NCI-H1417 (cell line): ENCODE measurements at places on chromosomes 2 and 18.

DNA sequence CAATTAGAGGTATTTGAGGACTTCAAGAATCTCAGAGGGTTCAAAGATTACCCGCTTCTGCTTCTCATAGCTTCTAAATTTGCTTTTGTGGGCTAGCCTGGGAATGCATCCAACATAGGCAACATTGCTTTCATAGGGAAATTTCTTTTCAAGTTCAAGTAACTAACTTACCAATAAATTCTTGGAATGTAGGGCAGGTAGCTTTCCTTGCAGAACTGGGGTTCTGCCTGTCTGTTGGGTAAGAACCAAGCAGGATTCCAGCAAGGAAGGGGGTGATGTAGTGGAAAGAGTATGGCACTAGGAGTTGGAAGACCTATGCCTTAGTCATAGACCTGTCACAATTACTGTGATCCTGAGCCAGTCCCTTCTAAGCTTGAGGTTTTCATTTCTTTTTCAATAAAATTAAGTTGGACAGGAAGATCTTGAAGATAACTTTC is 164.1 kb downstream of the FHOD3 start:
- DNase-seq, result no peak

GRCh38 chr18:3053081-3053480 is 40.1 kb upstream of the LPIN2 start:
- no peak for DNase-seq

- DNase-seq, result no peak
These were observed 92.0 kb downstream of the CMPK2 start for GRCh38 chr2:6773694-6774044.

DNA sequence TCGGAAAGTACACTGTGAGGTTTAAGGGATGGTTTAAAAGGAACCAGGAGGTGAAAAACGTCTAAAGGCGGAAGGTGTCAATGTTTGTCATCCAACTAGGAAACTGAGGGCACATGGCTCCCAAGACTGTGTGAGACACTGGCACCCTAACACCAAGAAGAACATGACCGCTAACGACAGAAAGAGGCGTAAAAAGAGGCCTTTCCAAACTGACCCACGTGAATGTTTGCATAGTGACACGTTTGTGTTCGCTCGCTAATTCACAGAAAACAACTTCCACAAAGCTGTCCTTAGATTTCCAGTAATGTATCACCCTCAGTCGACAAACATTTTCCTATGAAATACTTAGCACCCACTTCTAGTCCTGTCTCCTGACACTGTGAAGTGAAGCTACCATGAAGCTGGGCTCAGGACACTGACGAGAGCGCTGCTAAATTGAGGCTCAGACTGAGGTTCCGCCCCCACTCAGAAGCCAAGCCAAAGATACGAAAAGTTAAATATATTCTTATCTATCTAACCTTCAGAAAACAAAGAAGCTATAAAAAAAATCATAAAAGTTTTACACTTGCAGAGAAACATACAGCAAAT is 86.5 kb downstream of the ZNF516 start:
- no peak for DNase-seq

DNA sequence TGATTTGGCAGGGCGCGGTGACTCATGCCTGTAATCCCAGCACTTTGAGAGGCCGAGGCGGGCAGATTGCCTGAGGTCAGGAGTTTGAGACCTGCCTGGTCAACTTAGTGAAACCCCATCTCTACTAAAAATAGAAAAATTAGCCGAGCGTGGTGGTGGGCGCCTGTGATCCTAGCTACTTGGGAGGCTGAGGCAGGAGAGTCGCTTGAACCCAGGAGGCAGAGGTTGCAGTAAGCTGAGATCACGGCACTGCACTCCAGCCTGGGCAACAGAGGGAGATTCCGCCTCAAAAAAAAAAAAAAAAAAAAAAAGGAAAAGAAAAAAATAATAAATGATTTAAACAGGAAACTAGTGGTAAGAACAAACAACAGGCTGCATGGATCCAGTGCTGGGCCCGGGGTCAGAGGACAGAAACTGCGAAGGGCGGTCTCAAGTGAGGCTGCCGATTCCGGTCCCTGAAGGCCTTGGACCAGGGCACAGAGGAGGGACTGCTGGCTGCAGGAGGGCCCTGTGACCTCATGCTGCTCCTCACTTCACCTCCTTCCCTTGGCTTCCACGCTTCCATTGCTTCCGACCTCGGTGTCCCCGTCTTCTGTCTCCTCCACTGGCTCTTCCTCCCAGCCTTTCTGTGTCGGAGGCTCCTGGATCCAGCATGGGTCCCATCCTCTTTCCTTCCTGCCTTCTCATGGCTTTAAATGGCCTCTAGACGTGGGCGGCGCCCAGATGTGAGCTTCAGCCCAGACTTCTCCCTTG is 2.1 kb upstream of the GRHL1 start:
- DNase-seq, result no peak

DNA sequence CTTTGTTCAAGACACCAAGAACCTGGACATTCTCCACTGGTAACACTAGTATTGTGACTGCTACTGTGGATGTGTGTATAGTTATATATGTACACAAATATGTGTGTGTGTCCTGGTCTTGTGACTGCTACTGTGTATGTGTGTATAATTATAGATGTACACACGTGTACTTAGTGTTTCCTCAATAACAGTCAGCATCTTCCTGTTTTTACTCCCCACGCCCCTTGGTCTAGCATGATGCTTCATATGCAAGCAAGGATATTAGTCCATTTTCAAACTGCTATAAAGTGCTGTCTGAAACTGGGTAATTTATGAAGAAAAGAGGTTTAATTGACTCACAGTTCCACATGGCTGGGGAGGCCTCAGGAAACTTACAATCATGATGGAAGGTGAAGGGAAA is 802.7 kb downstream of the RNF144A start:
- no peak for DNase-seq

DNA sequence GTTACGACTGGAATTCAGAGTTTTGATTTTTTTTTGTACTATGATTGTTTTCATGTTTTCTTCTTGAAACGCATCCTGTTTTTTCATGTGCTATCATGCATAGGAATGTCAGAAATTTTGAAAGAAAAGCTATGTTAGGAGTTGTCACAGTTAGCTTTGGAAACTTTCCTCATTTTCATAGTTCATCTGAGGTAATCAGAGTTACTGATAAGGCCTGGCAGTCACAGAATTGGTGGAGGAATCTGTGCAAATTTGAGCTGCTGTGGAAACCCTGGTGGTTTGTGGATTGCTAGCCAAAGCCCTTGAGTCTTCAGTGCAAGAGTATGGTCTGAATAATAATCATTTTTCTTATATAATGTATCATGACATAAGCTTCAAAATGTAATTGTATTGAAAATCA is 401.0 kb downstream of the CNTNAP5 start:
- no peak for DNase-seq

- no peak for DNase-seq
These were observed 73.9 kb downstream of the MAP4K4 start for GRCh38 chr2:101771227-101771902.

DNA sequence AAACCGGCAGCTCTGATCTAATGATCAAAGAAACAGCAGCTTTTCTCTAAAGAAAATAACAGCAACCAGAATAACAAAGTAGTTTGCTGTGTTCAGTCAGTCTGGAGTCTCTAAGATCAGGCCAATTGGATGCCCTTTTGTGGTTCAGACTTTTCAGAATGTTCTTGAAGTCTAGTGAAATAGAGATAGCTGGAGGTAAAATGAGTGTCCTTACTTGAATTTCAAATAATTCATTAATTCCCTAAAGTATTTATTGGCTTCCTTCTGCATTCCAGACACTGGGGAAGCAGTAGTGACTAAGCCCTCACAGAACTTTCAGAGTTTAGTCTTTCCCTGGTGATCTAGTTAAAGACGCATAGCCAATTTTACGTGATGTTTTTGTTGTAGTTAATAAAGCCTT is 58.7 kb downstream of the C18orf54 start:
- DNase-seq, result no peak

DNA sequence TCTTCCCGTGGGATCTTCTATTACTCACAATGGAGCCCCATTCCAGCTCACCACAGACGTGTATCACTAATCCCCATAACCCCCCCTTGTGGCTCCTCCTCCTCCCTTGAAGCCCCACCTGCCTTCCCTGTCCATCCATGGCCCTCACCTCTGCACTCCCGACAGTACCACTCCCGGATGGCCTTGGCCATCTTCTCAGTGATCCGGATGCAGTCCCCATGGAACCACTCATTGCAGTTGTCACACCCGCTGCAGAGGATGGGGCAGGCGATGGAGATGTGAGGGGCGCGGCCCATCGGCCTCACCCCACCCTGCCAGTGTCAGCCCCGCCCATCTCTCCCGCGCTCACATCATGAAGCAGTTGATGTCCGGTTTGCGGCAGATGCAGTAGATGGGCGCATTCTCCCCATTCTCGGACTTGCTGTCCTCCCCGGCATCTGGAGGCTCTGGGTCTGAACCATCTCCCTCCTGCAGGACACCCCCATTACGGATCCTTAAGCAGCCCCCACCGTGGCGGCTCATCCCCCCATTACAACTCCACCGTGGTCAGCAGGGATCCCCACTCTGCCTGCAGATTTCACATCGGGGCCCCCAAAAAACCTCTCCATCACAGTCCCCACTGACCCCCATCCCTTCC is 983 bp downstream of the CXXC1 start:
- peak; percentile 4 for DNase-seq

DNA sequence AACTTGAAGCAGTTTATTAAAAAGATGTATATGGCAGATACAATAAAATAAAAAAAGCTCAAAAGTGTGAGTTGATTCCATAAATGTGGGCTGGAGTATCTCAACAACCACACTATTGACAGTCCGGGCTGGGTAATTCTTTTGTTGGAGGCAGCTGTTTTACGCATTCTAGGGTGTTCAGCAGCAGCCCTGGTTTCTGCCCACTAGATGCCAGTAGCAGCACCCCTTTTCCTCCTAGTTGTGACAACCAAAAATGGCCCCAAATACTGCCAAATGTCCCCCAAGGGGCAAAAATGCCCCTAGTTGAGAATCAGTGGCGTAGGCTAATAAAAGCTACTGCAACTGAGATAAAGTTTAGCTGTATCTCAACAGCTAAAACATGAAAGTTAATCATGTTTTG is 44.8 kb downstream of the CHMP3 start:
- DNase-seq, result peak; percentile 5

GRCh38 chr2:26557244-26557925 is 79.5 kb upstream of the OTOF start:
- DNase-seq, result no peak

DNA sequence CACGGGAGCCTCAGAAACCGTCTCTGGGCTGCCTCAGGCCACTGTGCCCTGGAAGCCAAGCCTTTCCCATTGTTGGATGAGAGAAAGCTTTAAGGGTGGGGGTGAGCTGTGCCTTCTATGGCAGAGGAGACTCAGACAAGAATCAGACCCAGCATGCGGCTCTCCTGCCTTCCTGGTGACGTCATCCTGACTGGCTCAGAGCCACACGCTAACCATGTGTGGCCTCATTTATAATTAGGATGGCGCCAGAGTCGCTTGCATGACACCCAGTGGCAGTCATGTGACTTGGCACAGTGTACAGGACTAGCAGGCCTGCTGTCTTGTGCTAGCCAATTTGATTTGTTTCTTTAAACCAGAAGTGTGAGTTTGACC is 99.1 kb downstream of the SH3BP4 start:
- peak; percentile 15 for DNase-seq

DNA sequence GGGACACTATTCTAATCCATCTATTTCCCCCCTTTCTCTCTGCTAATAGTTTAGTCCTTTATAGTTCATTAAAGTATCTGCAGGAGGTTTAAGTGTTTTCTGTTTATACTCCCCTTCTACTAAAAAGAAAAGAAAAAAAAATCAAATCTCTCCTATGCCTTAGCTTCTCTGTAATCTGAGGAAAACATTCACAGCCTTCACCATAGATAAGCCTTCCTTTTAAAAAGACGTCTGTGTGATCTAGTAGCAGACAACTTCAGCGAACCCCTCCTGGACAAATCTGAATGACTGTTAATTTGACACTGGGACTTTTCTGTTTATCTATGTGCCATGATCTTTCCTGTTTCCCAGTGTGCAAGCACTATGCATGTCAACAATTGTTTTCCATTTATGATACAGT is 70.4 kb upstream of the CDH19 start:
- DNase-seq, result no peak

- DNase-seq, result no peak
These were observed 47.2 kb upstream of the ID2 start for GRCh38 chr2:8634466-8635172.

- no peak for DNase-seq
These were observed 43.0 kb upstream of the MGAT4A start for GRCh38 chr2:98773907-98774306.

DNA sequence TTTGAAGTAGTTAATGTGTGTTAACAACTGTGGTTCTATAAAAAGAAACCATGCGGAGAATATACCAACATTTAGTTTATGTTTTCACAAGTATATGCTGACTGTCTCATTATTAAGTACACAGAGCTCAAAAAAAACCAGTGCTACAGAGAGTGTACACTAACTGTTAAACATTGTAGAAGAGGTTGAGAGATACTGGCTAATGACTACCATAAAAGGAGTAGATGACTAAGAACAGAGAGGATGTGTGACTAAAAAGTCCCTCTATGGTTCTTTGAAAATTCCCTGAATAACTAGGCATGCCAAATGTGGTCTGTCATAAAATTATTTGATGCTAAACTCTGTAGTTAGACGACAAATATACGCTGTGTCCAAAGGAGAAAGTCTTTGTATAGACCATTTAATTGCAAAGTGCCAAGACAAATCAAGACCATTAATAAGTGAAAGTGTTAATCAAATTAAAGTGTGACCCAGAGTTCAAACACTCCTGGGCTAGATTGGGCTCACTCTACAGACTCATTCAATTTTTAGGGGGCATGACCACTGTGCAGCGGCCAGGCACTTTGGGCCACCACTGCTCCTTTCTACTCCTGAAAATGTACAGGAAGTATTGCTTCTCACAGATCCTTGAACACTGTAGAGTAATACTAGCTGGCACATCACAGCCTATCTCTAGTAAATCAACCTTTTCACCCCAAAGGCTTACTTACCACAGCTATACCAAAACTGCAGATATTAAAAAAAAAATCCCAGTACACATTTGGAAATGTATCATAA is 45.1 kb upstream of the SERTAD2 start:
- no peak for DNase-seq
